Tibial nerve (tissue), 4 donors: ENCODE measurements at places on chromosomes 5 and 9. TPM values are rescaled to one million over a fixed set of nuclear protein-coding genes. Genes with fewer than 3 reads are reported as not detected.

GRCh38 chr9:34072410-34072809 lies 23.7 kb upstream of the UBAP2 start:
- no peak for DNase-seq
- no peaks in the 10 kb centered on the region for H3K36me3 ChIP-seq
- H3K27me3 ChIP-seq = no peaks in the 10 kb centered on the region
- peaks cover 19% of the 10 kb centered on the region for H3K4me1 ChIP-seq
- H3K4me3 ChIP-seq = no peak overlapping the region
- no peak overlapping the region for H3K27ac ChIP-seq

- no peaks in the 10 kb centered on the region for H3K4me1 ChIP-seq
- no peaks in the 10 kb centered on the region for H3K27me3 ChIP-seq
- no peaks in the 10 kb centered on the region for H3K36me3 ChIP-seq
- H3K27ac ChIP-seq = no peak overlapping the region
- no peak overlapping the region for H3K4me3 ChIP-seq
Observed at GRCh38 chr5:88279584-88279983, 10.9 kb upstream of the TMEM161B start.

GRCh38 chr5:56003179-56003578 lies 8.4 kb upstream of the IL6ST start:
- H3K27me3 ChIP-seq = no peaks in the 10 kb centered on the region
- H3K27ac ChIP-seq = no peak overlapping the region
- no peak for DNase-seq
- no peaks in the 10 kb centered on the region for H3K36me3 ChIP-seq
- no peaks in the 10 kb centered on the region for H3K4me1 ChIP-seq
- no peak overlapping the region for H3K4me3 ChIP-seq

The SETX gene
- 64.5 TPM for total RNA-seq

DNA sequence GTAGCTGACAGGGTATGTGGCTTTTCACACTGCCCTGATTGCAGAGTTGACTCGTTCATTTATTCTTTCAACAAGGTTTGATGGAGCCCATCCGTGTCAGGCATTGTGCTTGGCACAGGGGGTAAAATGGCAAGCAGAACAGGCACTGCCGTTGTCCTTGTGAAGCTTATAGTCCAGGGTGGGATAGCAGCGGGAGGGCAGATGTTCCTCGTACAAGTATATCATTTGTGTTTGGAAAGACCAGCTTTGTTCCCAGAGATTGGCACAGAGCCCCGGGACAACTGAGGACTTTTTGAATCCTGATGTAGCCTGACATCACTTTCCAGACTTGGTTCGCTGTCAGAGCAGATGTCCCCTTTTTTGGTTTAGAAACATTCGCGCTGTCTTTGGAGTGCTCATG lies 50.9 kb downstream of the MVB12B start:
- H3K27me3 ChIP-seq = no peaks in the 10 kb centered on the region
- H3K36me3 ChIP-seq = peaks cover 17% of the 10 kb centered on the region
- no peaks in the 10 kb centered on the region for H3K4me1 ChIP-seq

- no peaks in the 10 kb centered on the region for H3K27me3 ChIP-seq
- H3K36me3 ChIP-seq = peaks cover under 1% of the 10 kb centered on the region
- DNase-seq = no peak
- no peak overlapping the region for H3K4me3 ChIP-seq
- no peak overlapping the region for H3K27ac ChIP-seq
- H3K4me1 ChIP-seq = peaks cover 14% of the 10 kb centered on the region
Observed at GRCh38 chr9:111456529-111456928, 27.7 kb downstream of the ECPAS start.

GRCh38 chr5:111066261-111066938 lies 5.1 kb upstream of the TSLP start:
- peaks cover 5% of the 10 kb centered on the region for H3K4me1 ChIP-seq
- no peak for DNase-seq
- no peak overlapping the region for H3K4me3 ChIP-seq
- no peaks in the 10 kb centered on the region for H3K36me3 ChIP-seq

The SMIM33 gene
- total RNA-seq = not detected

The ZFP62 gene
- total RNA-seq = 17.0 TPM

- no peaks in the 10 kb centered on the region for H3K27me3 ChIP-seq
- H3K36me3 ChIP-seq = no peaks in the 10 kb centered on the region
- no peak for DNase-seq
- H3K4me3 ChIP-seq = no peak overlapping the region
- H3K4me1 ChIP-seq = no peaks in the 10 kb centered on the region
Observed at GRCh38 chr9:134614256-134614655, 27.3 kb upstream of the COL5A1 start.

- H3K4me1 ChIP-seq = no peaks in the 10 kb centered on the region
- H3K27ac ChIP-seq = no peak overlapping the region
- no peaks in the 10 kb centered on the region for H3K36me3 ChIP-seq
- DNase-seq = no peak
Observed at GRCh38 chr9:22148876-22149637, 140.0 kb upstream of the CDKN2B start.

The ZNF658 gene
- total RNA-seq = 5.7 TPM

DNA sequence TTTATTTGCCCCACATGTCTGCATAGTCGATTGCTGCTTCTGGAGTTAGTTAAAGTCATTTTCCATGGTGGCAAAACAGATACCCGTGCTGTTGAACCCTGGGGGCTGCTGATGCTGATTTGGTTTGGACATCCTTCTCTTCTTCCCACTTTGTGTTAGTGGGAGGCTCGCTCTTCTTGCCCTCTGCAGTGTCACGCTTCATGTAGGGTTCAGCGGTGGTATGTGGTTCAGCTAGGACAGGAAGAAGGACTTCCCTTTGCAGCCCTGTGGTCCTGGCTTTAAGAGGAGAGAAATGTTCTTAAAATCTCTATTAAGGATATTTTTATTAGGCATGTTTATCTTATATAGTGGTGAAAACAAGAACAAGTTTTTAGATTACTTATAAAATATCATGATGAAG lies 36.2 kb downstream of the SLC36A1 start:
- H3K4me3 ChIP-seq = no peak overlapping the region
- H3K36me3 ChIP-seq = peaks cover 93% of the 10 kb centered on the region
- peak overlapping the region; percentile 64 for H3K27ac ChIP-seq
- DNase-seq = no peak
- no peaks in the 10 kb centered on the region for H3K27me3 ChIP-seq
- no peaks in the 10 kb centered on the region for H3K4me1 ChIP-seq

DNA sequence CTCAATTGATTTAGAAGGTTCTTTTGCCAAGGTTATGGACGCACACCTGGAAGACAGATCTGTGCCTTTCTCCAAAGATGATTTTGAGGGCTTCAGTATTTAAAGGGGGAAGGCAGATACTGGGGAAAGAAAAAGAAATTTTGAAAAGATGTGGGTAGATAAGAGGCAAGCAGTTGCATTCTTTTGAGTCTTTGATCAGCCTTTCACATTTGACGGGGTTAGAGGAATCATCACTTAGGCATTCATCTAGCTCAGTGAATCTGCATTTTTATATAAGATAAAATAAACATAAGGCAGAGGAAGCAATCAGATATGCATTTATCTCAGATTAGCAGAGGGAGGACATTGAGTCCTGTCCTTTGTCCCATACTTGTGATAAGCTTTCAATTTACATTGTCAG lies 243.4 kb upstream of the RAI14 start:
- DNase-seq = no peak
- no peaks in the 10 kb centered on the region for H3K36me3 ChIP-seq
- H3K27me3 ChIP-seq = no peaks in the 10 kb centered on the region
- H3K4me1 ChIP-seq = no peaks in the 10 kb centered on the region

DNA sequence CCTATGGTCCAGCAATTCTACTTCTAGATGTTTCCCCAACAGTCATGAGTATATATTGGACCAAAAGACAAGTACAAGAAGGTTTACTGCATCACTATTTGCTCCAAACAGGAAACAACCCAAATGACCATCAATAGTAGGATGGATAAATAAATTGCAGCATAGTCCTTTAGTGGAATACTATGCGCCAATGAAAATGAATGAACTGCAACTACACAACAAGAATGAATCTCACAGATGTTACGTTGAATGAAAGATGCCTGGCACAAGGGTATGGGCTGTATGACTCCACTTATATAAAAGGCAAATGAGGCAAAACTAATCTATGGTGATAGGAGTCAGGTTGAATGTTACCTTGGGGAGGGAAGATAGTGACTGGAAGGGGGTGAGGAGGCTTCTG lies 48.6 kb upstream of the UNC5A start:
- no peak for DNase-seq
- no peak overlapping the region for H3K27ac ChIP-seq
- no peaks in the 10 kb centered on the region for H3K4me1 ChIP-seq
- H3K36me3 ChIP-seq = no peaks in the 10 kb centered on the region
- no peaks in the 10 kb centered on the region for H3K27me3 ChIP-seq

DNA sequence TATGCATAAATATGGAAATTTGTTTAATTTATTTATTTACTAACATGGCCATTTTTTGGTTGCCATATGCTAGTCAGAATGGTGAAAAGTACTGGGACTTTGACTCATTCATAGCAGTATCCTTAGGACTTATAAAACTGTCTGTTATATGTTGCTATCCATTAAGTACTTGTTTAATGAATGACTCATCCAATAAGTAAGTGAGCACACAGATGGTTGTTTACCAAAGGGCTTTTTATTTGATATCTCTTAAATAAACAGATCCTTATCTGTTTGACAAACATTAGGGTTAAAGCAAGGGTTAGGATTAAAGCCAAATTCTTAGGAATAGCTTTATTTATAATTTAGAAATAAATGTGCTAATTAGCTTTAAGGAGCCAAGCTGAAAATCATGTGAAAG lies 183.4 kb downstream of the FBXO4 start:
- H3K36me3 ChIP-seq = no peaks in the 10 kb centered on the region
- no peak overlapping the region for H3K4me3 ChIP-seq
- H3K4me1 ChIP-seq = no peaks in the 10 kb centered on the region
- H3K27me3 ChIP-seq = no peaks in the 10 kb centered on the region
- DNase-seq = no peak
- H3K27ac ChIP-seq = no peak overlapping the region

- H3K27me3 ChIP-seq = no peaks in the 10 kb centered on the region
- no peak overlapping the region for H3K27ac ChIP-seq
- H3K4me1 ChIP-seq = peaks cover 13% of the 10 kb centered on the region
Observed at GRCh38 chr5:127515693-127516440, 1.6 kb upstream of the PRRC1 start.

The TLX3 gene
- not detected for total RNA-seq

GRCh38 chr5:111697881-111698757 lies 58.9 kb downstream of the NREP start:
- H3K36me3 ChIP-seq = no peaks in the 10 kb centered on the region
- H3K4me3 ChIP-seq = no peak overlapping the region
- H3K27me3 ChIP-seq = no peaks in the 10 kb centered on the region
- no peaks in the 10 kb centered on the region for H3K4me1 ChIP-seq
- H3K27ac ChIP-seq = no peak overlapping the region

- DNase-seq = no peak
- no peak overlapping the region for H3K27ac ChIP-seq
- no peaks in the 10 kb centered on the region for H3K27me3 ChIP-seq
- H3K36me3 ChIP-seq = no peaks in the 10 kb centered on the region
- H3K4me1 ChIP-seq = peaks cover 14% of the 10 kb centered on the region
Observed at GRCh38 chr5:141003791-141004611, 37.7 kb downstream of the PCDHAC2 start.

The COL5A1 gene
- total RNA-seq = 72.0 TPM

- no peaks in the 10 kb centered on the region for H3K4me1 ChIP-seq
- DNase-seq = no peak
- no peak overlapping the region for H3K4me3 ChIP-seq
- H3K27me3 ChIP-seq = no peaks in the 10 kb centered on the region
Observed at GRCh38 chr5:65047948-65048690, 279.4 kb downstream of the CWC27 start.

- no peaks in the 10 kb centered on the region for H3K4me1 ChIP-seq
- no peaks in the 10 kb centered on the region for H3K36me3 ChIP-seq
- no peak overlapping the region for H3K27ac ChIP-seq
- H3K4me3 ChIP-seq = no peak overlapping the region
Observed at GRCh38 chr9:82242285-82242963, 253.9 kb downstream of the SPATA31D1 start.

GRCh38 chr5:170273968-170274710 lies 23.4 kb downstream of the LCP2 start:
- no peak overlapping the region for H3K27ac ChIP-seq
- no peak for DNase-seq
- H3K36me3 ChIP-seq = no peaks in the 10 kb centered on the region
- peaks cover under 1% of the 10 kb centered on the region for H3K4me1 ChIP-seq
- no peaks in the 10 kb centered on the region for H3K27me3 ChIP-seq

- H3K36me3 ChIP-seq = no peaks in the 10 kb centered on the region
- no peak overlapping the region for H3K27ac ChIP-seq
- peaks cover 6% of the 10 kb centered on the region for H3K4me1 ChIP-seq
- no peak overlapping the region for H3K4me3 ChIP-seq
- DNase-seq = no peak
- H3K27me3 ChIP-seq = no peaks in the 10 kb centered on the region
Observed at GRCh38 chr5:179759581-179760551, 27.2 kb downstream of the MAML1 start.

DNA sequence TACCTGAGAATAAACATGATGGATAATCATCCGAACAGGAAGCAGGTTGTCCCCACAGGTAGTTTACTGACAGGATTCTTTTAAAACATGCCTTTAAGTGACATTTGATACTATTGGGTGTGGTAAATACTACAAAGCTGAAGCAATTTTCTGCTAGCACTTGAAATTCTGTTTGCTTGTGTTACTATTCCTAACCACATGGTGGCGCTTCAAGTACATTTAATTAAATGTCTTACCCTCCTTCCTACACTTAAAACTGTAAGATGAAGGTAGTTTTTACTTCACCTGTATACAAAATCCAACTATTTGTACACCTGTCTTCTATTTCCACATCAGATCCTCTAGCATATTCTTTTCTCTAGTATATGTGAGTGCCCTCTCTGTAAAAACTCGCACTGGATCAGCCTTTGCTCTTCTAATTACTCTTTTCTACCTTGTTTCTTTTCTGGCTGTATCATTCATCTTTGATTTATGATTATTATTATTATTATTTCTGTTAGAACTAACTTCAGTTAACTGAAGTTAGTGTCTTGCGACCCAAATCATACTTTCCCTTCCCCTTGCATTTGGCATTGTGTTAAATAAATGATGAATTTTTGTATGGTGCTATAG lies 18.4 kb downstream of the SLC25A46 start:
- H3K4me1 ChIP-seq = no peaks in the 10 kb centered on the region
- H3K27ac ChIP-seq = no peak overlapping the region
- no peaks in the 10 kb centered on the region for H3K27me3 ChIP-seq
- DNase-seq = no peak

DNA sequence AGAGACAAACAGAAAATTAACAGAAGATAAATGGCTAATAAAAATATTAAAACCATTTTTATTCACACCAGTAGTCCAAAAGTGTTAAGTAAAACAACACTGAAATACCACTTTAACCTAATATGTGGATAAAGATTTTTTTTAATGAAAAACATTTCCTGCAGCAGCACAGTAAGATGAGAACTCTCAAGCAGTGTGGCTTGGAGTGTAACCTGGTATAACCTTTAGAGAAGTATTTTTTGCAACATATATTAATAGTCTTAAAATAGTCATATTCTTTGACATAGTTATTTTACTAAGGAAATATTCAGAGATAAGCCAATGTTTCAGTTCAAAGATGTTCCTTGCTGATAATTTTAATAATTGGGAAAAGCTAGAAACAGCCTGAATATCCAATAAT lies 644.4 kb downstream of the PDE4D start:
- DNase-seq = no peak
- H3K4me1 ChIP-seq = no peaks in the 10 kb centered on the region
- no peaks in the 10 kb centered on the region for H3K27me3 ChIP-seq
- no peak overlapping the region for H3K27ac ChIP-seq
